NCI-H1092 treated with DMSO at 0.1 percent for 48 hours (cell line): ENCODE measurements at places on chromosomes 6 and 20.

DNA sequence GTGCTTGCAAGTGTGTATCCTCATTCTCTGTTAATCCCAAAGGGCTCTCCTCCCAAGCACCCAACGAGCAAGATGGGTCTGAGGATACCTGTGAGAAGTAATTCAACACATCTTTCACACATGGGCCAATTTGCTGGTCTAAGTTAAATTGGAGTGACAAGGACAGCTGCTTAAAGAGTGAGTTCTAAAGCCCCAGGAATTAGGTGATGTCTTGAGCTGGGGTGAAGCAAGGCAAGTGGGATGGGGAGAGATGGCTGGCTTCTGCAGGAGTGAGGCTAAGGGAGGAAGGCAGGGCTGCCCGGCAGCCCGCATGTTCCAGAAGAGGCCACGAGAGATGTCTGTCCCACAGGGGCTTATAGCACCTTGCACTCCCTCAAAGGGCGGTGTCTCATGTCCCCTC, 288.5 kb downstream of the CDH26 start:
- DNase-seq = no peak

- no peak for DNase-seq
Measured at GRCh38 chr6:142380626-142381025, 78.8 kb downstream of the ADGRG6 start.

DNA sequence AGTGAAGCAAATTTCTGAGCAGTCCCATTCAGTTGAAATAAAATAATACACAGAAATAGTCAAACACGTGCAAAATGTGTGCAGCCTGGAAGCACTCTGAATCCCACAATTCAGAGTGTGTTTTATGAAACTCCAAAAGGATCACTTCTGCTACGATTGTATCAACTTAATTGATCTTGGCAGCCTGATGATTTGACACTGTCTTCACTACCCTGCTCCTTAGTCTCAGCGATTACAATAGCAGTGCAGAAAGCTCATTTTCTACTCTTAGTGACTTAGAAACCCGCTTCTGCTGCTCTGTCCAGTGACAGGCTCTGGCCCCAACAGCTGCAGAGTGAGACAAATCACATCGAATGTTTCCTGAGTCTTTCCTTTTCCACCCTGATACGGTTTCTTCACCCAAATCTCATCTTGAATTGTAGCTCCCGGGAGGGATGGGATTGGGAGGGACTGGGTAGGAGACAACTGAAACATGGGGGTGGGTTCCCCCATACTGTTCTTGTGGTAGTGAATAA, 16.2 kb upstream of the EMILIN3 start:
- no peak for DNase-seq

DNA sequence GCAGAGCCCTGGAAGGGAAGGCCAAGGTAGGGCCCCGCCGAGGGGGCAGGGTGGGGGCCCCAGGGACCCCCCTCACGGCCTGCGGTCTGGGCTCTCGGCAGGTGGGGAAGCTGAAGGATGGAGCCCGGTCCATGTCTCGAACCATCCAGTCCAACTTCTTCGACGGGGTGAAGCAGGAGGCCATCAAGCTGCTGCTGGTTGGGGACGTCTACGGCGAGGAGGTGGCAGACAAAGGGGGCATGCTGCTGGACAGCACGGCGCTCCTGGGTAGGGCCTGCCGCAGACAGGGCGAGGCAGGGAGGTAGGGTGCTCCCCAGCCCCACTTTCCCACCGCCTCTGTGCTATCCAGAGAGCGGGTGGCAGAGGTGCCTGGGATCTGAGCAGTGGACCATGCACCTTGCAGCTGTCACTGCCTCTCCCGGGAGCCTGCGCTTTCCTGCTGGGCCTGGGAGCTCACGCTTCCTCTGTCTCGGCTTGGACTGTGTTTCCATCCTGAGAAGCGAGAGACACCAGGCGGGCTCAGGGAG, 83.1 kb downstream of the SYNJ2 start:
- no peak for DNase-seq

DNA sequence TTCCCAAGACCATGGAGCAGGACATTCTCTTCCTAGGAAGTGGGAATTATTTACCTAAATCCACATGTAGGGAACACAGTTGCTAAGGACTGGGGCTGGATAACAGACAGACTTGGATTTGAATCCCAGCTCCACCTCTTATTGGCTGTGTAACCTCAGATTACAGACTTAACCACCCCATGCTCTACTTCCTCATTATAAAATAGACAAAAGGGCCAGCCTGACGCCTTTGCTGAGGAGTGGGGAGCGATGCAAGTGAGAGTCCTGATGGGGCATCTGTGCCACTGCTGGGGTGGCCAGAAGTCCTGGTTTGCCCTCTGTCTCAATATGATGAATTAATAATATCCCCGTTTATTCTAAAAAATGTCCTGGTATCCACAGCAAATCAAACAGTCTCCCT, 46.8 kb downstream of the SPATA2 start:
- DNase-seq = no peak

DNA sequence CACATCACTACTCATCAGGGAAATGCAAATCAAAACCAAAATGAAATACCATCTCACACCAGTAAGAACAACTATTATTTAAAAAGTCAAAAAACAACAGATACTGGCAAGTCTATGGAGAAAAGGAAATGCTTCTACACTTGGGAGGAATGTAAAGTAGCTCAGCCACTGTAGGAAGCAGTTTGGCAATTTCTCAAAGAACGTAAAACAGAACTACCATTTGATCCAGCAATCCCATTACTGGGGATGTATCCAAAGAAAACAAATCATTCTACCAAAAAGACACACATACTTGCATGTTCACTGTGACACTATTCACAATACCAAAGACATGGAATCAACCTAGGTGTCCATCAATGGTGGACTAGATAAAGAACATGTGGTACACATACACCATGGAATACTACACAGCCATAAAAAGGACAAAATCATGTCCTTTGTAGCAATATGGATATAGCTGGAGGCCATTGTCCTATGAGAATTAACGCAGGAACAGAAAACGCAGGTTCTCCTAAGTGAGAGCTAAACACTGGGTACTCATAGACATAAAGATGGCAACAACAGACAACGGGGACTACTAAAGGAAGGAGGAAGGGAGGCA, 260.4 kb downstream of the RNGTT start:
- DNase-seq = no peak

GRCh38 chr6:80271074-80271473, 164.6 kb downstream of the BCKDHB start:
- DNase-seq = no peak

GRCh38 chr6:151566557-151566956, 72.7 kb downstream of the CCDC170 start:
- no peak for DNase-seq

GRCh38 chr6:27834879-27835549, 77.2 kb downstream of the OR2B2 start:
- DNase-seq = no peak

DNA sequence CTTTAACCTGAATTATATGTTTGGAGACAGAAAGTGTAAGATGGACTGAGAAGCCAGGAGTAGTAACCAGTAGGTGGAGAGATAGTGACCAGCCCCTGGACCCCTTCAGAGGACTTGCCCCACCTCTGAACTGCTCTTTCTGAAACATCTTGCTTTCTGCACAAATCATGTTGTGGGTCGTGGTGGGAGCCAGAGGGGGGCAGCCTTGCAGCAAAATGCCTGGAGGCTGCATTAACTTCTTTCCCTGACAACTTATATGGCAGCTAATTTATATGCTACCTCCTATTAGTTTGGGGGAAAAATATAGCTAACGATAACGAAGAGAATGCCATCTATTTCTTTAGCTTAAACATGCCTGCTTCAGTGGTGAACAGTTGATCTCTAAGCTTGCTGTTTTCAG, 859.8 kb downstream of the MAFB start:
- DNase-seq = peak; percentile 21
